ENCODE measurements at places on chromosomes 7 and 10. TPM values are rescaled to one million over a fixed set of nuclear protein-coding genes. Genes with fewer than 3 reads are reported as not detected.

The SLC13A4 gene
- not detected for total RNA-seq

DNA sequence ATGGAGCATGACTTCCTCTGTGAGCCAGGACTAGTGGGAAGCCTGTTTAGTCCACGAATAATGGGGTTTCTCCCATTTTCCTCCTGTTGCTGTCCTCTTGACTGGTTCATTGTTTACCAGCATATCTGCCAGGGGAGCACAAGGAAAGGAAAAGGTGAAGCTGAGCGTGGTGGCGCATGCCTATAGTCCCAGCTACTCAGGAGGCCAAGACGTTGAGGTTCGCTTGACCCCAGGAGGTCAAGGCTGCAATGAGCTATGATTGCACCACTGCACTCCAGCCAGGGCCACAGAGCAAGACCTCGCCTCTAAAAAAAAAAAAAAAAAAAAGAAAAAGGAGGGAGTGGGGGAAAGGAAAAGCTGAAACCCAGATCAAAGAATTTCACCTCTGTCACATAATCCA, 5.8 kb upstream of the IL2RA start:
- DNase-seq = peak; percentile 0
- H3K27me3 ChIP-seq = no peaks in the 10 kb centered on the region
- H3K4me1 ChIP-seq = no peaks in the 10 kb centered on the region

GRCh38 chr7:119545118-119545517, 727.9 kb upstream of the KCND2 start:
- no peaks in the 10 kb centered on the region for H3K4me1 ChIP-seq
- H3K27ac ChIP-seq = no peak overlapping the region
- no peak overlapping the region for H3K4me3 ChIP-seq

- H3K36me3 ChIP-seq = no peaks in the 10 kb centered on the region
- no peaks in the 10 kb centered on the region for H3K4me1 ChIP-seq
- no peak overlapping the region for H3K4me3 ChIP-seq
- H3K27me3 ChIP-seq = no peaks in the 10 kb centered on the region
Measured at GRCh38 chr7:38318803-38319416, 45.5 kb upstream of the TARP start.

GRCh38 chr10:129702605-129703004, 235.6 kb downstream of the MGMT start:
- DNase-seq = no peak
- H3K36me3 ChIP-seq = no peaks in the 10 kb centered on the region
- no peaks in the 10 kb centered on the region for H3K4me1 ChIP-seq
- H3K27me3 ChIP-seq = no peaks in the 10 kb centered on the region
- H3K27ac ChIP-seq = no peak overlapping the region
- no peak overlapping the region for H3K4me3 ChIP-seq

DNA sequence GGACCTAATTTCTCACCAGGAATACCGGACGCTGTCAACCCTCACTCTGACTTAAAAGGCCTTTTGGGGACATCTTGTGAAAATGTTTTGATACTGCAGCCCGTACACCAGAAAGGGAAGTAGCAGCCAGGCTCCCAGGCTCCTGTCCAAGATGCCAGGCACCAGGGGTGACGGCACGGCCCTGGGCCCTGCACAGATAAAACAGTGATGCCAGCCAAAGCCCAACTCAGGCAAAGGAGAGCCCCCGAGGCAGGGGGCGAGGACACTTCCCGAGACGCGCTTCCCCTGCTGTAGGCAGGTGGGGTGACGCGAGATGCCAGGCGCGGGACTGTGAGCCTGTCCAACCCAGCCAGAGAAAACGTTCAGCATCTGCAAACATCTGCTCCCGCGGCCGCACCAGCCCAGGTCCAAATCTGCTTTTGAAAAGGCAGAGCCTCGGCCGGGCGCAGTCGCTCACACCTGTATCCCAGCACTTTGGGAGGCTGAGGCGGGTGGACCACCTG, 15.7 kb downstream of the ZFAND2A start:
- peak; percentile 57 for DNase-seq
- H3K27ac ChIP-seq = no peak overlapping the region
- H3K4me3 ChIP-seq = no peak overlapping the region
- no peaks in the 10 kb centered on the region for H3K4me1 ChIP-seq
